ENCODE measurements at places on chromosomes 1 and 21.

GRCh38 chr1:172980456-172980855 is 70.3 kb downstream of the TNFSF18 start:
- peak; percentile 38 for DNase-seq

DNA sequence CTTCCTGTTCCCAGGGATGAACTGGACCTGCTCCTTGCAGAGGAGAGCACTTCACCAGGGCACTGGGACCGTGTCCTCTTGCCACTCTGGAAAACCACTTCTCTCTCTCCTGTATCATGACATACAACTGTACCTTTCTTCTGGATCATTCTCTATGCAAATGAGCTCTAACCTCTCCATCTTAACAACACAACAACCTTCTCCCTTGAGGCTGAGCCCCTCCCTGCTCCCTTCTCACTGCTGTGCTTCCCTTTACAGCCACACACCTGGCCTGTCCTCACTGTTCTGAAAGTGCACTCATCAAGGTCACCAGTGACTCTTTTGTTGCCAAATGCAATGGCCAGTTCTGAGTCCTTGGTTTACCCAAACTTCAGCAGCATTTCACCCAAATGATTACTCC is 54.5 kb upstream of the MRPS6 start:
- no peak for DNase-seq

DNA sequence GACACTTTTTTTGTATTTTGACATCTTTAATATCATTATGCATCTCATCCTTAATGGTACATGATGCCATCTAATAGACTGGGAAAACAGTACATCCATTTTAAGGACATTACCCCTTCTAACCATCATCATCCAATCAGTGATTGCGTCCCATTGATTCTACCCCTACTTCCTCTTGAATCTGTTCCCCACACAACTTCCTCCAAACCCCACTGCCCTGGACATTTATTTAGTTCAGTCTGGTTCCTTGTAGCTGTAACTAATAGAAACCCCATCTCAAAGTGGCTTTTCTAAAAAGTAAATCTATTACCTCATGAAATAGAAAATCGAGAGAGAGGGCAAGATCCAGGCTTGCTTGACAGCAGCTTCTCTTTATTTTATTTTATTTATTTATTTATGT is 2.1 kb upstream of the ITLN1 start:
- DNase-seq, result no peak

- DNase-seq, result no peak
Measured at GRCh38 chr1:31736675-31737074, 27.5 kb downstream of the ADGRB2 start.

DNA sequence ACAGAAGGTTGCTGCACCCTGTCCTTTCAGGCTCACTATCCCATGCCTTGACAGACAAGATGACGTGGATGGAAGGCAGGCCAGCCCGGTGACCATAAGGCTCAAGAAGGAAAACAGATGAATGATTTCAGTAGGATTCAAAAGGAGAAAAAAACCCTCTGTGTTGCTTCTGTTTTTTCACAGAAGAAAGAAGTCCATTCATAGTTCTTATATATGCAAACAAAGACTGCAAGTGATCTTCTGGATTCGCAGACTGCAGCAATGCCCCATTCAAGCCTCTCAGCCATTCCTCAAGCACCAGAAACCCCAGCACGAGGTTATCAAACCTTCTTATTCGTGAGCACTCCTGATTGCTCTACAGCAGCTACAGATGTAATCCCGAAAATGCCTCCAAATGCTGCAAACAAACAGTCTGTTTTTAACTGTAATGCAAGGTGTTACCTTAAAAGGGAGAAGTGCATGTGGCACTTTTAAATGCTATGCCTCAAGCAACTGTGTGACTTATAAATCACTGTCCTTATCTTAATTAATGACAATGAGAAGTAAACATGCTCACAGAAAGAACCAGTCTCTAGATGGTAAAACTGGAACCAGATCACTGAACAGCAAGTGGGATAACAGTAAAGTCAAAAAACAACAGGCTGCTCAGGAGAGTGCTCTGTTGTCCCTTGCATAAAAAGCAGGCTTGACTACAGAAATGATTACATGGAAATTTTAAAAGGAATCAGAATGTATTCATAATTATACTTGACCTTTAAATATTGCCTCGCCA is 173.9 kb downstream of the HHIPL2 start:
- DNase-seq, result no peak

GRCh38 chr1:3657578-3658230 is 5.4 kb downstream of the TP73 start:
- no peak for DNase-seq

- DNase-seq, result no peak
Measured at GRCh38 chr1:15075817-15076216, 77.7 kb upstream of the TMEM51 start.

- DNase-seq, result no peak
Measured at GRCh38 chr1:28323720-28324119, 5.1 kb upstream of the MED18 start.

GRCh38 chr1:204373911-204374310 is 14.2 kb upstream of the PLEKHA6 start:
- DNase-seq, result no peak

GRCh38 chr1:201925981-201926645 is 20.2 kb downstream of the LMOD1 start:
- no peak for DNase-seq

DNA sequence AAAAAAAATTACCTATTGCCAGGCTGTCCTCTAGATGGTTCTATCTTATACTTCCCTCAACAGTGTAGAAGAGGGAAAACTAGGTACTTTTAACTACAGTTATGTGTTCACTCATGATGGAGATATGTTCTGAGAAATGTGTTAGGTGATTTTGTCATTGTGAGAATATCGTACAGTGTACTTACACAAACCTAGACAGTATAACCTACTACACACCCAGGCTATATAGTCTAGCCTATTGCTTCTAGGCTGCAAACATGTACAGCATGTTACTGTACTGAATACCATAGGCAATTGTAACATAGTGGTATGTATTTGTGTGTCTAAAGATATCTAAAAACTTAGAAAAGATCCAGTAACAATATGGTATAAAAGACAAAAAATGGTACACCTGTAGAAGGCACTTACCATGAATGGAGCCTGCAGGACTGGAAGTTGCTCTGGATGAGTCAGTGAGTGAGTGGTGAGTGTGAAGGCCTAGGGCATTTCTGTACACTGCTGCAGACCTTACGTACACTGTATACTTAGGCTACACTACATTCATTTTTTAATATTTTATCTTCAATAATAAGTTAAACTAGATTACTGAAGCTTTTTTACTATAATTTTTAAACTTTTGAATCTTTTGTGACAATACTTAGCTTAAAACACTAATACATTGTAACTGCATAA is 13.2 kb downstream of the MGST3 start:
- no peak for DNase-seq

DNA sequence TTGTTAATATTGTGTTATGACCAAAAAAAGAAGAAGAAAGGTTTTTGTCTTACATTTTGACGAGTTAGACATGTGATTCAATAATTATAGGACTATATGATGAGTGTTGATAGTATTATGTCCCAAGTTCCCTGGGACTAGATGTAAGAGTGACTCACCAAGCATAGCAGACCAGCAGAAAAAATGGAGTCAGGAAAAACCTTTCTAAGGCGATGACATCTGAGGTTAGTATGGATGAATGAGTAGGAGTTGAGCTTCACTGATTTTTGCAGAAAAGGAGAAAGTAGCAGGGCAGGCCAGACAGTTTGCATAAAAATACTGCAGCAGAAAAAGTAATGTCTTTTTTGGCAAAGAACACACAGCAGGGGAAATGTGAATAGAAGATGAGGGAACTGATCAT is 1041.3 kb upstream of the ADGRL4 start:
- no peak for DNase-seq

DNA sequence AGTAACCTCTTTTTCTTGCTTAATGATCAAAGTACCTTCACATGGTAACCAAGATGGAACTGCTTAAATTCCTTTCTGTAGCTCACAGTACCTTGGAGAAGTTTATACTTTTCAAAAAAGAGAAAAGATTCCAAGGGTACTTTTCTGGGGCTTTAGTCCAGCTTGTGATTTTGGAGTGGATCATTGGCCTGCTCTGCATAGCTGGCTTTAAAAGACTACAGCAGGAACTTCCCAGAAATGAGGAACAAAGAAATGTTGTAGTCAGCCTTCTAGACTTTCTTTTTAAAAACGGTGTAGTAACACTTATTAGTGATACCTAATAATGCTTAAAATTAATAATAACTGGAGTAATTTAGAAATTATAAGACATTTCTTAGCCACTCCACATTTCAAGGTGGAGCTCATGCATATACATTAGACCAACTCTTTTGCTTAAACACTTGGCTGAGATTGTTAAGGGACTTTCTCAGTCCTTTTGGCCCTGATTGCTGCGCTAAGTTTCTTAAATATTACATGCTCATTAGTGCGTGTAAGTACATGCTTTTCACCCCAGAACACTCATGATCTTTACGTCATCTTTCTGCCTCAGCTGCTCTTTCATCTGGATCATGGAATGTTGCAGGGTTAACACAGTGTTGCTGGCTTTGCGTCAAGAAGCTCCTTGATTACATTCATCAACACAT is 57.3 kb downstream of the SDCCAG8 start:
- DNase-seq, result no peak

DNA sequence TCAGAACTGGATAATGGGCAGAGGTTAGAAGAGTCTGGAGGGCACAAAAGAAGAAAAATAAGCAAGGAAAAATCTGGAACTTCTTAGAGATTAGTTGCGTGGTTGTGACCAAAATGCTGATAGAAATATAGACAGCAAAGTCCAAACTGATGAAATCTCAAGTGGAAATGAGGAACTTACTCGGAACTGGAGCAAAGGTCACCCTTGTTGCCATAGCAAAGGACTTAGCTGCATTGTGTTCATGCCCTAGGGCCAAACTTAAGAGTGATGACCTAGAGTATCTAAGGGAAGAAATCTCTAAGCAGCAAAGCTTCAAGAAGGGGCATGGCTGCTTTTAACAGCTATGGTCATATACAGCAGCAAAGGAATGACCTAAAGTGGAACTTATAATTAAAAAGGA is 180.0 kb downstream of the TTLL7 start:
- peak; percentile 55 for DNase-seq

- DNase-seq, result no peak
Measured at GRCh38 chr1:11920239-11920903, 5.9 kb downstream of the KIAA2013 start.

- no peak for DNase-seq
Measured at GRCh38 chr1:69827732-69828131, 260.0 kb downstream of the LRRC7 start.

DNA sequence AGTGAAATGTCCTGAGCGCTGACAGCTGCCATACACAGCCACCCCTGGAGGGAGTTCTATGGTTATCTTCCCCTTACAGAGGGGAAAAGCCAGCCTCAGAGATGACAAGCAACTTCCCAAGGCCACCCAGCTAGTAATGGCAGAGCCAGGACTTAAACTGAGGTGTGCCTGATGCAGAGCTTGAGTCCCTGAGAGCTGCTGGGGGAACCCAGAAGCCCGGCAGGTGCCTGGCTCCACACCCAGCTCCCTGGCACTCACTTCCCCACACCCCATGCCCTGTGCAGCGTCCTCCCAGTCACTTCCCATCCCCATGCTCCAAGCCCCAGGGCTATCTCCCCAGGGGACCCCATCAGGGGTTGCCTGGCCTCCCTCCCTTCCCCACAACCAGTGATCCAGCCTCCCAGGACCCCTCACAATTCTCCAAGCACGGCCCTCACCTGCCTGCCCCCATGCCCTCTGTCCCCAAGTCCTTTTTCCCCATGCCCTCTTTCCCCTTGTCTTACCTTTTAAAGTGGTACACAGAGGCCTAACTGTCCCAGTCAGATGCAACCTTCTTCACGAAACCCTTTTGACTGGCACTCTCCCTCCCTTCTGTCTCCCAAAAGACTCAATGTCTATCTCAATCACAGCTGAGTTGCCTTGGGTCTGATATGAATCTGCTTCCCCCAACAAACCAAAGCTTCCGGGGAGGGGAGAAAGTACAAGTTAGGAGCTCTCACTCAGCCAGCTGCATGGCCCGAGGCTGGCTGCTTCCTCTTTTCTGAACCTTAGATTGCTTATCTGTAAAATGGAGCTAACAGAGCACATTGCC is 39.8 kb upstream of the LRP8 start:
- no peak for DNase-seq

DNA sequence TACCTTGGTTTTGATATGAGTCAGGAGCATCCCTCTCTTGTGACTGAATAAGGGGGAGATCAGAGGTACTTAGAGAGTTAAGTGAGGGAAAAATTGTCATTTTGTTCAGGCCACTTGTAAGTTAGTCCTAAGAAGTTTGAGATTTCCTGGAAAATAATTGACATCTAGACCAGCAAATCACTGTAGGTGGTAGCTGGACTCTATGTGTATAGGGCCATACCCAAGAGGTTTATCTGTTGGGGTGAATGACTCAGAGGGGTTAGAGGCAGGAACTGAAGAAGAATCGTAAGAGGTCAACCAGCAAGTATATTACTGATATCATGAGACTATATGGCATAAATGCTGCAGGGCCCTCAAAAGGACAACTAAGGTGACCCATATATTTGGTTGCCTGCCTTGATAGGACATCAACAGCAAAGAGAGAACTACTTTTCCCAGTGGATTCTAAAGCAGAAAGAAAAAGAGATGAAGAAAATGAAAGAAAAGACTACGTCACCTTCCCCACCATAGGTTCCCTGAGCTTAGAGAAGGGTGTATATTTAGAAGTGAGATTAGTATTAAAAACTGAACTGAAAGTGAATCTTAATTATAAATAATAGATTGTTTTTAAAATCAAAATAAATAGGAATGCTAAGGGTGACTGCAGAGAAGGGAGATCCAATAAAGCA is 8.0 kb upstream of the RNPC3 start:
- DNase-seq, result no peak

- no peak for DNase-seq
Measured at GRCh38 chr21:17796037-17796403, 23.1 kb downstream of the C21orf91 start.

Measured in DMS53 (cell line).